ENCODE measurements at places on chromosomes 16 and 17.

DNA sequence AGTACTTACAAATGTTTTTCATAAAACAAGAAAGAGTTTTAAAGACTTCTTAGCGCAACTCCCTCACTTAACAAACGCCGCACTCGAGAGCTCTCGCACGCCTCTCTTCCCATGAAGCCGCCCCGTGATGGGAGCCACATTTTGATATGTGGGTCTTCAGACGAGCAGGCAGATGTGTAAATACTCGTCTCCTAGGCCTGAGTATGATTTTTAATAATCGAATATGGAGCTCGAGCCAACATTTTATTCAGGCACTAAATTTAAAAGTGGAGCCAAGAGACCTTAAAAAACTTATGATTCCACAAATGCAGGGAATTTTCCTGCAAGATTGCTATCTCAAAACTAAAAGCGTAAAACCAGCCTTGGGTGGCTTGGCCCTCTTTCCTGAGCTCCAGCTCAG is 55.4 kb downstream of the IRX6 start:
- no peak for DNase-seq

DNA sequence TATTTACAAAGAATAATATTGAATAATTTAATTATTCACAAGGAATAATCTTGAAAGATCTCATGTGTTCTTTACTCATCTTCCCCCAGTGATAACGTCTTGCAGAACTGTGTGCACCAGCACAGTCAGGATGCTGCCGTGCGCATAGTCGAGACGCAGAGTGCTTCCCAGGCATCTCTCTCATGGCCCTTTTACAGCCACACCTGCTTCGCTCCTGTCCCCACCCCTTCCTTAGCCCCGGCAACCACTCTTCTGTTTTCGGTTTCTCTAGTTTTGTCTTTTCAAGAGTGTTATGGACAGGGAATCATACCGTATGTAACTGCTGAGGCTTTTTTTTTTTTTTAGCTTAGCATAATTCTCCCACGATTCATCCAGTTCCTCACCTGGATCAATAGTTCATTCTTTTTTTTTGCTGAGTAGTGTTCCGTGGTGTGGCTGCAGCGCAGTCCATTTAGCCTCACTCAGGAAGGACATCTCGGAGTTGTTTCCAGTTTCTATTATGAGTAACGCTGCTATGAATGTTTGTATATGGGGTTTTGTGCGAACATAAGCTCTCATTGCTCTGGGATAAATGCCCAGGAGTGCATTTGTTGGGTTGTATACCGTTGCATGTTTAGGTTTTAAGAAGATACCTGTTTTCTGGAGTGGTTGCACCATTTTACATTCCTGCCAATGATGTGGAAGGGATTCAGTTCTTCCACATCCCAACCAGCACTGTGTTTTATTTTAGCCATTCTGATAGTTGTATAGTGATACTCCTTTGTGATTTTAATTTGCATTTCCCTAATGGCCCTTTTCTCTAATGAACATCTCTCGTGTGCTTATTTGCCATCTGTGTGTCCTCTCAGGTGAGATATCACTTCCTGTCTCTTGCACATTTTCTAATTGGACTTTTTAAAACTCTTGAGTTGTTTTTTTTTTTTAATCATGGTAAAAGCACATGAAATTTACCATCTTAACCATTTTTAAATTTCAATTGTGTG is 47.6 kb downstream of the SEC14L1 start:
- DNase-seq: no peak

- DNase-seq: no peak
Observed at GRCh38 chr16:87037012-87037411, 280.2 kb downstream of the C16orf95 start.

GRCh38 chr16:1981398-1981836 is at the start of gene NOXO1:
Gene NOXO1, minus strand, starts transcription at chr16:1981469. Its CDS starts 290 bp downstream, at chr16:1981179.
- DNase-seq: no peak

- no peak for DNase-seq
Observed at GRCh38 chr17:205817-206216, 24.4 kb upstream of the DOC2B start.

GRCh38 chr17:49031965-49032928 is 35.1 kb downstream of the IGF2BP1 start:
- peak; percentile 32 for DNase-seq

- peak; percentile 58 for DNase-seq
Observed at GRCh38 chr17:81322271-81323082, 27.4 kb upstream of the SLC38A10 start.

GRCh38 chr17:51601622-51602261 is 341.4 kb downstream of the UTP18 start:
- no peak for DNase-seq

DNA sequence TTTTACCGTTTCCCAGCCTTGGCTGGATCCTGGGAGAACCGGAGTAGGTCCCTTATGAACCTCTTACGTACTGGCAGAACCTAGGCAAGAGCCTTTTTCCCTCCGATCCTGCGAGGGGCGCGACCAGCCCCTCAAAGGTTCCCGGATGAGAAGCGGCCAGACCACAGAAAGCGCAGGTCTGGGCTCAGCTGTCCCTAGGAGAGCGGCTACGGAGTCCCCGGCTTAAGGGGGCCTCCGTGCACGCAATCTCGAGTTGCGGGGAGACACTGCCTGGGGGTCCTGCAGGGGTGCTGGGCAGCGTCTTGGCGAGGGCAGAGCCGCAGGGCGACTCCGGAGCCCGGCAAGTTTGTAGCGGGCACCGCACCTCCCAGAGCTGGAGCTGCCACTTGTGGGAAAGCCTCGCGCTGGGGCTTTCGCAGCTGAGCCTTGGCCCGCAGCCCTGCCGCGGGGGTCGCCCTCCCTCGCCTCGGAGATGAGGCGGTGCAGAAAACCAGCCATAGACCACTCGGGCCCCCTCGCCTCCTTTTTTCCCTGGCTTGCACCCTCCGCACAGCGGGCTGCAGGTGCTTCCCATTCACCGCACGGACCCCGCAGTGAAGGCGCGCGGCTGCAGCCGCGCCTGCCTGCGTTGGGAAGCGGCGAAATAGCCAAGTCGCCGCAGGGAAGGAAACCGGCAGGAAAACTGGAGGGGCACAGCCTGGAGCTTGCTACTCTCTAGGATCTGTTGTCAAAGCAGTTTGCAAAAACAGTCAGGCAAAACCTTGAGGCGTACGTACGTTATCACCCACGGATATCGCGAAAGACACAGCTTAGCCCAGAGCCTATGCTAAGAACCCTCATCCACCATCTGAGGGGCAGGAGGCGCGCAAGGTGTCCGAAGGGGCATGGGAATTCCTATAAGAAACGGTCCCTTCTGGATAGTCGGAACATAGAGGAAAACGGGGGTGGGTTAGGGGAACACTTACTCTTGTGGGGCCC is 834 bp downstream of the CDH8 start:
- DNase-seq: no peak

DNA sequence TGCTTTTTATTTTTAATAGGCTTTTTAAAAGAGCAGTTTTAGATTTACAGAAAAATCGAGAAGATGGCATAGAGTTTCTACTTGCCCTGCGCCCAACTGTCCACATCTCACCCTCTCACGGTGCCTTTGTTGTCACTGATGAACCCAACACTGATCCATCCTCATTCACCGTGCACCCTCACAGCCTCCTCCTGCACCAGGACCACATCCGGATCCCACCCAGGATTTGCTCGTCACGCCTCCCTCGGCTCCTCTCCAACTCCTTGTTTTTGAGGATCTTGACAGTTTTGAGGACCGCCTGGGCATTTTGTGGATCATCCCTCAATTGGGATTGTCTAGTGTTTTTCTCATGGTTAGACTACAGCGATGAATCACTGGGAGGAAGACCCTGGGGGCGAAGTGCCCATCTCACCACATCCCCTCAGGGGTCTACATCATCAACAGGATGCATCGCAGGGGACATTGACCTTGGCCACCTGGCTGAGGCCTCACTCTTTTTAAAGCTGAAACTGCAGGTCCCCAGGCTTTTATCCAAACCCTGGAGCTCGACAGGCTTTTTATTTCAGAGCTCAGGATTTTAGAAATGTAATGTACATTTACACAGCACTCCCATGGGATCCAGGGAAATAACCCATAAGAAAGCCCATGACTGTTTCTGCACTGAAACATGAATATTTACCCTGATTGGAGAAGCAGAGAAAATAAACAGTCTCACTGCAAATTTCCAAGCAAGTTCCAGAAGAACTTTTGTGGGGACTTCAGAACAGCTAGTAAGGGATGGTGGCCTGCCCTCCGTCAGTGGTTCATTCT is 71.8 kb upstream of the ZNF469 start:
- no peak for DNase-seq

GRCh38 chr17:70139449-70139993 is 29.8 kb upstream of the KCNJ2 start:
- no peak for DNase-seq

- DNase-seq: peak; percentile 37
Observed at GRCh38 chr16:50153596-50154419, 702 bp downstream of the TENT4B start.

- no peak for DNase-seq
Observed at GRCh38 chr16:24953306-24953705, 61.9 kb downstream of the ARHGAP17 start.

DNA sequence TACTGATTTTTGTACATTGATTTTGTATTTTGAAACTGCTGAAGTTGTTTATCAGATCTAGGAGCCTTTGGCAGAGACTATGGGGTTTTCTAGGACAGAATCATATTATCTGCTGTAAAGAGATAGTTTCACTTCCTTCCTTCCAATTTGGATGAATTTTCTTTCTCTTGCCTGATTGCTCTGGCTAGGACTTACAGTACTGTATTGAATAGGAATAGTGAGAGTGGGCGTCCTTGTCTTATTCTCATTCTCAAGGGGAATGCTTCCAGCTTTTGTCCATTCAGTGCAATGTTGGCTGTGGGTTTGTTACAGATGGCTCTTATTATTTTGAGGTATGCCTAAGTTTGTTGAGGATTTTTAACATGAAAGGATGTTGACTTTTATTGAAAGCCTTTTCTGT is 290.1 kb downstream of the MAP2K4 start:
- no peak for DNase-seq
